ENCODE measurements at places on chromosomes 3 and 15.

DNA sequence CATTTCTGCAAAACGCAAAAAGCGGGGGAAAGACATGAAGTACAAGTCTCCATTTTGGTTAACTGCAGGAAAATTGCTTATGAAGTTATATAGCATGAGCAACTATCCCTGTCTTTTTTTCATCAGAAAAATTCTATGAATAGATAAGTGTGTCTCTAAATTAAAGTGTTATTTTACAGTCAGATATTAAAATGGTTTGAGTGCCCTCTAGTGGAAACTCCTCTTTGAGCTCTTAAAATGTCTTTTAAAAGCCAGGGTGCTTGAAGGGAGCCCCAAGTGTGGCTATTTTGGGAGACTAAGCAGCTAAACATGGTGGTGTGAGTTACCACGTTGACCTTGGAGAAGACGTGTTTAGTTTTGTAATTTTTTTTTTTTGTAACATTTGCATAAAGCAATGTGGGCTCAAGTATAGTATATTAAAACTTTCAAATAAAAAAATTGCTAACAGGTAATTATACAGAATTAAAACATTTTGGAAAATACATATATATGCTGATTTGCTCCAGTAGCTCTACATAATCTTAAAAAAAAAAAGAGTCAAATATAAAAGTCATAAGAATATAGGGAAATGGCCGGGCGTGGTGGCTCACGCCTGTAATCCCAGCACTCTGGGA lies 77.2 kb downstream of the PPP2R3A start:
- DNase-seq, result no peak

DNA sequence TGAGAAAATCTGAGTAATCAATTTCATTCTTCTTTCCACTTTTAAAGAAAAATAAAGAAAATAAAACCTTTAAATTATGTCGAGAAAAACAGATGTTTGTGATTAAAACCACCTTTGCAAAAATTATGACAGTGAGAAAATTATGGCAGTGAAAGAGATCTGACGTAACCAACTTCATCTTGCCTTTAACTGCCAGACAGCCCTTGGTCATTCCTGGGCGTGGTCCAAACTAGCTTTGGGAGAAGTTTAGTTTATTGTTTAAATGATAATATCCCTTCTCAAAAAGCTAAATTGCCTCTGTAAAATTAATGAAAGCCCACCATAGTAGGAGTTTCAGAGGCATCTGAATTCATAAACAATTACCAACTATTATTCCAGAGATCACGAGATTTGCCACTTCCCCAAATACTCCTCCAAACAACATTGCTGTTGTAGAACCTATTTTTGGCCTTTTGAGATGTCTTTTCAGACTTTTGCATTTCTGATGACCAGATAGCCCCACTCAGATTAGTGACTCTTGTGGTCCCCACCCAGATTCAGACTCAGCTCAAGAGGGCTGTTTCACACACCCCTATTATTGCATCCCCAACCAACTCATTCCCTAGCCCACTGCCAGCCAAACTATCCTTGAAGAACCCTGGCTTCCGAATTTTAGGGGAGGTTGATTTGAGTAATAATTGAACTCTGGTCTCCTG lies 664.4 kb upstream of the CBLB start:
- DNase-seq, result no peak

DNA sequence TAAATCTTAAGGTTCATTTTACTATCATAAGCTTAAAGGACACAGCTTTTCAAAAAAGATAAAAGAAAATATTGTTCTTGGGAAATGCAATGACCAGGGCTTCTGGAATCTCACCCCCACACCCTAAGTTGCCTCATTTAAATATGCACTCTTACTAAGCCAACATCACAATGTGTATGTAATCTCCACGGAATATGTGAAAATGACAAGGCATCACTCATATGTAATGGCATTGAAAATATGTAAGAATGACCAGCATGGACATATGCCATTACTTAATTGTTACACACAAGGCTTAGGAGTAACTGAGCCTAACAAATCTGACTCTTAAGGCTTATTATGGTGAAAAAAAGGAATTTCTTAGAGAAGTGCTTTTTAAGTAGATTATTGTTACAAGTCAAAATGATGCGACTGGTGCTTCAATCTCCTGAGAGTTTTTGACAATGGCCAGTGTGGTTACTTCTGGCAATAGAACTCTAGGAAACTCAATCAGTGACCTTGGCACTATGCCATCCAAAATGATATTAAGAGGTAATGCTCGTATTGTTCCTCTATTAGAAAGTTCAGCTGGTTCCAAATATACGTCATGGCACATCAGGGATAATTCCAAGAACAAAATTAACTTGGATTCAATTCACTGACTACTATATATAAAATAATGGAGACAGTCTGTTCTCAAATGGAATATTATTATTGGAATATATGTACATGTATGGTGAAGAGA lies 290.0 kb upstream of the PLSCR5 start:
- DNase-seq, result no peak

DNA sequence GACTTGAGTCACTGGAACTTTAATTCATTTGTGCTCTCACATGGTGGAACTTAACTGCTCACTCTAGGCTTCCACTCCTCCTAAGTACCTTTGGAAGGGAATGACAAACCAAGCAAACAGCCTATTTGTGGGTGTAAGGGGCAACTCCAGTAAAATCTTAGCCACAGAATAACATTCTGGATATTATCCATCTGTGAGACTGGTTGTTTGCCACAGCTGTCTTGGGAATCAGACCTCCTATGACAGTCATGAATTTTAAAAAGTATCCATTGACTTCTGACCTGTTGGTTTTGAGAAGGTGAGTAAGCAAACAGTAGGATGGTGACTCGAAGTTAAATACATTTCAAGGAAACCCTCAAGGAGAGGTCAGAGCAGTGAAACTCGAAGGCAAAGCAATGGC lies 147.3 kb upstream of the CDIN1 start:
- DNase-seq, result no peak
